ENCODE measurements at places on chromosomes 13 and 19.

- peak; percentile 31 for DNase-seq
Measured at GRCh38 chr19:48813123-48813913, 2.5 kb upstream of the BCAT2 start.

- no peak for DNase-seq
Measured at GRCh38 chr19:23882493-23882892, 32.2 kb upstream of the ZNF726 start.

DNA sequence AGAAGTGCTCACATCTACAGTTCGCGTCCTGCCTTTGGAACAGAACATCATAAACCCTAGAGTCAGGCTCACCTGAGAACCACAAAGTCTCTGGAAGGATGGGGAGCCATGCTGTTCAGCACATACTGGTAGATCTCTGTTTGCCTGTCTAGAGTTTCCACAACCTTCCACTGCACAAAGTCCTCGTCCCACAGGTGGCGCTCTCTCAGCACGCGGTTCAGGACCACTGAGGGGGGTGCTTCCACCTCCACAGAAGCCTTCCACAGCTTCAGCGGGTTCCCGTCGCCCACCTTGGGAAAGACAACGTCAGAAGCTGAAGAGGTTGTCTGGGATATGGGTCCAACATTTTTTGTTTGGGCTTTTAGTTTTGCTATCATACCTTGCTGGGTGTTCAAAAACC, 93.6 kb downstream of the KL start:
- peak; percentile 19 for DNase-seq

GRCh38 chr19:33778089-33778791, 18.4 kb upstream of the KCTD15 start:
- peak; percentile 77 for DNase-seq

DNA sequence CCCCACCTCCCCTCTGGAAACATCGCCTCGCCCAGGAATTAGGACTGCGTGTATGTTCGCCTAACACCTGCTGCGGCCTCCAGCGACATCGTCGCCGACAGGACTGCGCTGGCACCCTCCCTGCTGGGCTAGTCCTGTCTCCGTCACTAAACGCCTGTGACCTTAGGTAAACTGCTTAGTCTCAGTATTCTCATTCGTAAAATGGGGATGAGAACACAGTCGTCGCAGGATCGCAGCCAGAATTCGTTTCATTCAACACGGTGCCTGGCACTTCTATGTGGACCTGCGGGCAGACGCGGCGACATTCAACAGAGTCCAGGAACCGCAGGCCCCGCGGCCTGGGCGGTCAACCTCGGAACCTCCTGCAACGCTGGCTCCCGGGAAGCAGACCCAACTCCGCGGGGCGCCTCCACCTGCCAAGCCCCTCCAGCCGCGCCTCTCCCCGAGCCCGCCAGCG, 485 bp downstream of the CRYL1 start:
- peak; percentile 39 for DNase-seq

DNA sequence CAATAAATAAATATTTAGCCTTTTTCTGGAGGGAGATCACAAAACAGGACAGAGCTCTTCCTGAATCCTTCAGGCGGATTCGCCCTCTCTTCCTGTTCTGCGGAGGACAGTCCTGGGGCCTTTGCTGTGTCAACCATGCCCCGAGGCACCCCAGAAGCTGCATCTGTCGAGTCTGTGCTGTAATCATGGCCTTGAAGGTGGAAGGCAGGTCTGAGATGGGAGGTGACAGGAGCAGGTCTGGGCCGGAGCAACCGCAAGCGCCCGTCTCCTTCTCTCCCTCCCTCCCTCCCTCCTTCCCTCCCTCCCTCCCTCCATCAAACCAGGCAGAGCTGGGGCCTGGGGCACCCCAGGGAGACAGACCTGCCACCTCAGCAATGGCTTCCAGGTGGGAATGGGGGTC, 4.6 kb upstream of the FXYD3 start:
- DNase-seq: peak; percentile 54
